Fibroblast of mammary gland (primary cell): ENCODE measurements at places on chromosomes 2 and 18.

DNA sequence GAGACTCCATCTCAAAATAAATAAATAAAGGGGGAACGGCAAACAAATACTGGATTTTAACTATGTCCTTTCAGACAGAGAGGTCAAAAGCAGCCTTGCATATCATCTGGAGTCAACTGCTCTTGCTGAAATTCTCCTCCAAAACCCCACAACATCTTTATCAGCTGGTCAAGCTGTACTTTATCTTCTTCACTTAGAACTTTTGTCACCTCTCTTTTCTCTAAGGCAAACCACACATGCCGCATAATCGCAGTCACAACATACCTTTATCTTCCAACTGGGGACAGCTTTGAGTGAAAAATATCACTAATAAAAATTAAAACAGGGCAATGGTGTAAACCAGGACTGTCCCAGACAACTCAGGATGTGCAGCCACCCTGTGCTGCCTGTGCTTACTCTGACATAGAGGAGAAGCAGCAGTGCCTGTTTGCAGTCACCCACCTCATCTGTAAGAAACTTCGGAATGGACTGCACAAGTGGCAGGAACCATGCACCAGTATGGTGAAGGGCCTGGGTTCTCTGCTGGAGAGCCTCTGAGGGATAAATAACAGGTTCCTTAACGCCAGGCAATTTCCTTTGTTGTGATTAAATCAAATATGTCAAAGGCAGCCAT lies 6.2 kb downstream of the MPPE1 start:
- no peak for DNase-seq

DNA sequence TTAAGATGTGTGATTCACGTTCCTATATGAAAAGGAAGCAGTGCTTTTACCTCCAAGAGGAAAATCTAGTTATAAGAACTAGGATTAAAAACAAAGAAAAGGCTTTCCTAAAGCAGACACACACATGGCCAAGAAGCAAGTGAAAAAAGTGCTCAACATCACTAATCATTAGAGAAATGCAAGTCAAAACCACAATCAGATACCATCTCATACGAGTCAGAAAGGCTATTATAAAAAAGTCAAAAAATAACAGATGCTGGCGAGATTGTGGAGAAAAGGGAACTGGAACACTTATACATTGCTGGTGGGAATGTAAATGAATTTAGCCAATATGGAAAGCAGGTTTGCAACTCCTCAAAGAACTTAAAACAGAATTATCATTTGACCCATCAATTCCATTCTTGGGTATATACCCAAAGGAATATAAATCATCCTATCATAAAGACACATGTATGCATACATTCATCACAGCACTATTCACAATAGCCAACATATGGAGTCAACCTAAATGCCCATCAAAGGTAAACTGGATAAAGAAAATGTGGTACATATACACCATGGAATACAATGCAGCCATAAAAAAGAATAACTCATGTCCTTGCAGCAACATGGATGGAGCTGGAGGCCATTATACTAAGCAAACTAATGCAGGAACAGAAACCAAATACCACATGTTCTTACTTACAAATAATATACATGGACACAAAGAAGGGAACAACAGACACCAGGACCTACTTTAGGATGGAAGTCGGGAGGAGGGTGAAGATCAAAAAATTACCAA lies 285.3 kb downstream of the RAD51AP2 start:
- DNase-seq = no peak

- no peak for DNase-seq
These were observed 232.1 kb upstream of the COPS8 start for GRCh38 chr2:236853585-236854051.

- no peak for DNase-seq
These were observed 43.3 kb upstream of the ZCCHC2 start for GRCh38 chr18:62479574-62479973.

- DNase-seq = no peak
These were observed 113.5 kb upstream of the CHRNA1 start for GRCh38 chr2:174877751-174878150.

- DNase-seq = no peak
These were observed 4.0 kb upstream of the BCL11A start for GRCh38 chr2:60557486-60557864.

DNA sequence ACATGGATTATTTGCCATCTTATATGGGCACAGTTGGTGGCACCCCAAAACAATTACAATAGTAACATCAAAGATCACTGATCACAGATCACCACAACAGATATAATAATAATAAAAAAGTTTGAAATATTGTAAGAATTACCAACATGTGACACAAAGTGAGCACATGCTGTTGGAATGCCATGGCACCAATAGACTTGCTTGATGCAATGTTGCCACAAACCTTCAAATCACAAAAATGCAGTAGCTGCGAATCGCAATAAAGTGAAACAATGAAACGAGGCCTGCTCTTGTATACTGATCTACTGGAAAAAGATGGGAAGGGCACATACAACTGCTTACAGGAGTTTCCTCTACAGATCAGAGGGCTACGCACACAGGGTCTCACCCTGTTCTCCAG lies 32.2 kb upstream of the AMMECR1L start:
- no peak for DNase-seq

GRCh38 chr18:21669736-21670285 lies 34.8 kb downstream of the ABHD3 start:
- DNase-seq = no peak

DNA sequence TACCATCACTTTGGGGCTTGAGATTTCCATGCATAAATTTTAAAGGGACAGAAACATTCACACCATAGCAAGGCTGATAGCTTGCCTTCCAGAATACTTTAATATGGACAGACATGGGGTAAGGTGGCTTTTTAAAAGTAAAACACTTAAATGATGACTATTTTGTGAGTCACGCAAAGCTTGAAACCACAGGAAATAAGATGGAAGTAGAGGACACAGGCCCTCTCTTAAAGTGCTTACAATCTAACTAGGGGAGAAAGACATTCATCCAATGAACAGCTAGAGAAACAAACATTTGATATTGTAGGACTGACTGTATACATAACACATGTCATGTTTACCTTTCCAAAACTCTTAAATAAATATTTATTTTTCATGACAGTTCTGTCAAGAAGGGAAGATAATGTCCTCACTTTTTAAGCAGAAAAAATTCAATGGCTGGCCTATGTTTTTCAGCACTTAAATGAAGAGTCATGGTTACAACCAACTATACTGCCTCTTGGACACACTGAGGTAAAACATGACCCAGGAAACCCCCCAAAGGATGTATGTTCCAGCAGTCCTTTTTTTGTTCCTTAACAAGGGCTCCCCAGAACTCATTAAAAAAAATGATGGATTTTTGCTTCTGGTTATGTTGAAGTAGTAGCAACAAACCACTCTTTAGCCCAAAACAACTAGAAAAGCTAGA lies 120.0 kb upstream of the RBMS1 start:
- DNase-seq = peak; percentile 88

DNA sequence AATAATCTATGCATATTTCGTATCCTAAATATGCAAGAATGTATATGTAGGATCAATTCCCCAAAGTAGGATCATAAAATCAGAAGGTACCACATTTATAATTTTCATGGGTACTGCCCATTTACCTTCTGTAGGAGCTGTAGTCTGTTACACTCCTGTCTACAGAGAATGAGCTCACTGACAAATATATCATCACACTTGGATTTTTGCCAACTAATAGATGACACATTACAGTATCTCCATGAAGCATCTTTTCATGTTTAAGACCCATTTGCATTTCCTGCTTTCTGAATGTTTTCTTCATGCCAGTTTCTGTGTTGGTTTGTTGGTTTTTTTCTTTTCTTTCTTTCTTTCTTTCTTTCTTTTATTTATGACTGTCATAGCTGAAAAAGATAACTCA lies 70.9 kb upstream of the EML6 start:
- peak; percentile 46 for DNase-seq

GRCh38 chr2:42096869-42097591 lies 49.2 kb downstream of the PKDCC start:
- no peak for DNase-seq

DNA sequence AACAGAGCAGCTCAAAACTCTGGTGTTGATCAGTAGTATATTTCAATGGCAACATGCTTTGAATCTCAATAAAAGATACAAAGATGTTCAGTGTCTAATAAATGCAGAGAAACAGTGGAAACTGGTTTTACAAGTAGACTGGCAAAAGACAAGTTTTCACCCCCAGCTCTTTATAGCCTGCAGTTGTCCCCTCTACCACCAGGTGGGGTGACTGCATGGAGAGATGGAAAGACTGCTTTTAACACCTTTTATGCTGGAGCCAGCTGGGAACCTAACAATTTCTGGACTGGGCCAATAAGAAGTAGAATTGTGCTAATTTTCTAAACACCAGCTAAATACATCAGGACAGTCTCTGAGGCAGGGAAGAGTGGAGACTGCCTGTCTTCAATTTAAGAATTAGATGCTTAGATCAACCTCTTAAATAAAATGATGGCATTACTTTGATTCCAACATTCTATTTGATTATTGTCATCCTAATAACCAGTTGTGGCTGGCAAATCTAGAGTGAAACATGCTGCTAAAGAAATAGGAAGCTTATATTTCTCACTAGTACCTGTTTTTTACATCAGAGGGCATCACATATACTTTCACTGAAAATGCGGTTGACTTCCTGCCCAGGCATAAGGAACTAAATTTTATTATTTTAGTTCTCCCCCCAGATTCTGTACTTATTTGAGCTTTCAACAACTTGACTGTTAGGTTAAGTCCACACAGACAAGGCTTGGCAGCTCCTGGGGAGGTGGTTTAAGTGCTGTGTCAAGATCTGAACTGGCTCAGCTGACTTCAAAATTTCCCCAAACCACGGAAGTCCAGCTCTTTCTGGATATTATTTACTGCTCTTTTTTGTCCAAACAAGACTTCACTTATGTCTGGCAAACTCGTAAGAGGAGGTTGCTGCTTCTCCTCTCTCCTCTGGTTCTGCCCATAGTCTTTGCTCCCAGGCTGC lies 140.5 kb downstream of the TPGS2 start:
- DNase-seq = peak; percentile 75

- peak; percentile 65 for DNase-seq
These were observed 11.5 kb upstream of the EIF2AK3 start for GRCh38 chr2:88638743-88639142.

DNA sequence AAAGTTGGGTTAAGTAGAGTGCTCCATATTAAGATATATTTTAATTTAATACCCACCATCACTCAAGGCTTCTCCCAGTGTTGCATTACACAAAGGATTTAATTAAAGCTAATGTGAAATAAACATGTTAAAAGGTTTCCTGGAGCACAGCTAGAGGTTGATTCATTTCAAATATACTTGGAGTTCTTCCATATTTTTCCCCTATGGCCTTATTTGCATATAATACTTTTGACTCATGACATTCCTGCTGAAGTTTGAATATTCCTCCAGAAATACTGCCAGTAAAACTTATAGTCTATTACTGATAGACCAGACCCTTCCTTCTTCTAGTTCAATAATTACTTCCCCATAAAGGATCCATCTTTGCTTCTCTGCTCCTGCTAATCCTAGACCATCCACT lies 227.5 kb downstream of the GULP1 start:
- peak; percentile 73 for DNase-seq

DNA sequence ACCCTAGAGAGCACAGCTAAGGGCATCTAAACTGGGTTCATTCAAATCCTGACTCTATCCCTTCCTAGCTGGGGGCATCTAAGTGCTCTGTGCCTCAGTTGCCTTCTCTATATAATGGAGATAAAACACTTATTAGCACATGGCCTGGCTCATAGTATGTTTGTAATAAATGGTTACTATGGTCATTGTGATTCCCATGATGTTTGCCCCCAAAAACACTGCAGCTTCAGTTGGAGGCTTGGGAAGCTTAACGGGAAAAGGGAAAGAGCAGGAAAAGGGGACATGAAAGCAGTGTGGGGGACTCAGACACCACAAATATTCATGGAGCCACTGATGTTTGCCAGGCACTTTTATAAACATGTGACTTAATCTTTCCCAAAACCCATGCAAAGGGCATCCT lies 118.1 kb downstream of the INHBB start:
- DNase-seq = no peak
